ENCODE measurements at places on chromosomes 1 and 21.

DNA sequence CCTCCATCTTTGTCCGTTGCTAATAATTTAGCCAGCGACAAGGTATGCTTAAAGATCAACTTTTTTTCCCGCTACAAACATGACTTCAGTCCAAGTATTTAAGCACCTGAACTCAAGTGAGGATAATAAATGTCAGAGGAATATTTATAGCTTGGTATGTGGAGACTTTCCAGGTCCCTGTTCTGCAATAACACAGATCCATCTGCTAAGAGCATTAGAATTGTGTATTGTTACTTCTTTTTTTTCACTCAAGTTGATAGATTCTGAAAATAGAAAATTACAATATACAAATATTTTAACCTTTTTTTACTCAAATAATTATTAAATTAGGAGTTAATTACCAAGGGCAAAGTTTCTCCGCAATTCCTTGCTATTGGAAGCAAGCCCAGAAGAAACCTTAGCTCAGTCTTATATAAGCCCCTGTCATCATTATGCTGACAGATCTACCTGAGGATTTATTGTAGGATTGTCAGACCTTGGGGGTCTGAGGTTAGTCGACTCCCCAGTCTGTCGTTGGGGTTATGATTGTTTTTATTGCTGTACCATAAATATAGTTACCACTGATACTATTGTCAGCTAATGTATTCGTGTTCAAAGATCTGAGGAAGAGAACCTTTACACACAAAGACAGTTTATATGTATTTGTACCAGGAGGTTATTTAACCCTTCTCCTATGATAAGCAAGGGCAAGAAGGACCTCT, 337.9 kb downstream of the TBX15 start:
- no peak for DNase-seq

DNA sequence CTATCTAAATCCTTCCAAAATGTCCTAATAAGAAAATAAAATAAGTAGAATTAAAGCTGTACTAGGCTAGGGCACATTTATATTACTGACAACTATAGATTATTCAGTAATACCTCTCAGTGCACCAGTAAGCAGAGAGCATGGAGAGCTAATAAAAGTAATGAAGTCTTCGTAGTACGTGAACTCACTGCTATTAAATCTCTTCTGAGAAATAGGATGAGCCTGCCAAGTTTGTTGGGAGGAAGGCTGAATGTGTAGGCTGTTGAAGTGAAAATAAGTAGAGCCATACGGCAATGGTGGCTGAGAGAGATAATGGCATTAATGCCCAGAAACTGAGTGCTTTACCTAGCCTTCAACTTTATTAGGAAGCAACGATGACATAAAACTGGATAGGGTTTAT, 73.9 kb upstream of the NR5A2 start:
- DNase-seq, result no peak

DNA sequence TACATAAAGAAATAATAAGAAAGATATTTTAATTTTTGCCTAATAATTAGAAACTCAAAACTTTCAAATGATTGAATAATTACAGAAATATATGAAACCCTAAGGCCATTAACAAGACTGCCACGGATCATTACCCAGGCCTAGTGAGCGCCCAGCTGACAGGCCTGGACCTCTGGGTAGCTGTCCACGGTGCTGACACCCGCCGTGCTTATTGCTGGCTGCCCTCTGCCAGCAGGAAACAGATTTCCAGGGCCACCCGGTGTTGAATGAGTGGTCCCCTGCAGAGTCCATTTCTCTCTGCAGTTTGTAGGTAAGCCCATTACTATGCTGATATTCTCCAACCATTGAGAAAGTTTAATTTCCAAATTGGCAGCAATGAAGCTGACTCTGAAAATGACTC, 254.4 kb upstream of the GJB5 start:
- no peak for DNase-seq

GRCh38 chr1:42963378-42964043, 4.8 kb upstream of the SLC2A1 start:
- no peak for DNase-seq

GRCh38 chr1:216456682-216457081, 33.4 kb upstream of the USH2A start:
- DNase-seq, result no peak

DNA sequence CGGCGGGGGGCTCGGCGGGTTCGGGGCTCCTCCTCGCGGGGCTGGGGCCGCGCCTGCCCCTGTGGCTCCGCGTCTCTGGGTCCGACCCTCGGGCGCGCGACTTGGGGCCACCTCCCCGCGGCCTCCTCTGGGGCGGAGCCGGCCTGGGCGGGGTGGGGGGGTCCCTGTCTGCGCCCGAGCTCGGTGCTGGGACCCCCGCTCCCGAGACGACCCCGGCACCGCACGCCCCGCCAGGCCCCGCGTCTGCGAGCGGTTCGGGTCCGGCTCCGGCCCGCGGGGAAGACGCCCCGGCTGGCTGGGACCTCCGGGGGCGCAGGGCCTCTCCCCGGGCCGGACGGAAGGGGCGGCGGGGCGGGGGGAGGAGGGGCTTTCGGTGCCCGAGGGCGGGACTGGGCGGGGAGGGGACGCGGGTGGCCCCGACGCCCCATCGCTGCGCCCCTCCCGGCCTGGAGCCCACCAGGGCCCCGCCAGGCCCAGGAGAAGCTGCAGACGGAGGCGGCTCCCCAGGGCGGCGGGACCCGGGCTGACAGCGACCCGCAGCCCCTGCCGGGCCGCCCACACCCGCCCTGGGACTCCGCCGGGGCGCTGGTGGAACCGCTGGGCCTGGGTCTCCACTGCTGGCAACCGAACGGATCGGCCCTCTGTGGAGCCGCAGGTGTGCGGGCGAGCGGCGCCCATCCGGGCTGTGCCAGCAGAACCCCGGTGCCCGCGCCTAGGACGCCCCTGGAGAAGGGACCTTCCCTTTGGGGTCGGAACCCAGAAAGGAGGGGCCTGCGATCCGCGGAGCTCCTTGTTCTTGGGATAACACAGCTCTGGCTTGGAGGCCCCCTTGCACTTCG, 610 bp downstream of the COL6A2 start:
- no peak for DNase-seq

- no peak for DNase-seq
Measured at GRCh38 chr21:42102991-42103390, 31.9 kb downstream of the UMODL1 start.

DNA sequence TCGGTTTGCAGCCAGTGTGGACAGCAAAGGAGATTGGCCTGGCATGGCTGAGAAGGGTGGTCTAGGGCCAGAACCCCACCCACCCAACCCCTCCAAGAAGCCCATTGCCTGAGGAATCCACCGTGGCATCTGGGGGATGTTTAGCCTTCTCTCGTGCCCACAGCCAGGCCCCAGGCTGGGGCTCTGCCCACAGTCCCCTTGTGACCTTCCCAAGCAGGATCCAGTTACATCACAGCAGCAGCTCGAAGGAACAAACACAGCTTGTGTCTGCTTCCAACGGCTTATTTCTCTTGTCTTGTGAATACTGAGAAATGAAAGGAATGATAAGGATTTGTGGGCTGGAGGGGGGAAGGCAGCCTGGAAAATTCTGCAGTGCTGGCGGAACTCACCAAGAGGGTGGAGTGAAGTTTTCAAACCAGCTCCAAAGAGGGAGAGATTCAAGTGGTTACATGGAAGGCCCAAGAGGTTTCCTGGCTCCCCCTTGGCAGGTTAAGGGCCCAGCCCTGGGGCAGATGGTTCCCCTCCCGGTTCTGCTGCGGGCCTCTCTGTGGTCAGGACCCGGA, 61.6 kb downstream of the DHRS3 start:
- no peak for DNase-seq

DNA sequence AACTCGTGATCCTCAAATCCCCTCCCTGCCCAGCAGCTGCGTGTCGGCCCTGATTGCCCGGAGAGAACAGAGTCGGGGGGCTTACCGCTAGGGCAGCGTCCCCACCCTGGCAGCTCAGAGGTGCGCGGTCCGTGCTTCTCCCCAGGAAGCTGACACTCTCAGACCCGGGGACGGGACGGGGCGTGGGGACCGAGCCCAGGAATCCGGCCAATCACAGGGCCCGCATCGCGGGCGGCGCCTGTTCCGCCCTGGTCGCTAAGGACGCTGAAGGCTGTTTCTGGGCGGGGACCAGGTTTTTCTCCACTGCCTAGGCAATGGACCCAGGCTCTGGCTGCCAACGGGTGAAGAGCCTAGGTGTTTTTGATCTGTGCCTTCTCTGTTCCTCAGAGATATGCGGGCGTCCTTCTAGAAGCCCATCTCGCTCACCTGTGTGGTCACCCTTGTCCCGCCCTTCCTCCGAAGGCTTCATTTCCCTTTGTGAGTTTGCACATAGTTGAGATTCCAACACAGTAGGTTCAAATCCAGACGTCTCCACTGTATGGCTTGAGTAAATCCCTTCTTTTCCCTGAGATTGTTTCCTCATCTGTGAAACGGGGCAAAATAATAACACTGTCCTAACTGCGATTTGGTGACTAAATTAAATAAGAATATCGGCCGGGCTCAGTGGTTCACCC, at the start of gene C1orf87:
Gene C1orf87, minus strand, starts transcription at position 166 of the 674 bp plus-strand sequence. CDS start 1,127 bp downstream, outside the sequence.
- no peak for DNase-seq

- DNase-seq, result no peak
Measured at GRCh38 chr21:31136891-31137290, 98.6 kb upstream of the KRTAP19-8 start.

- no peak for DNase-seq
Measured at GRCh38 chr1:117642963-117643362, 37.1 kb downstream of the TENT5C start.

DNA sequence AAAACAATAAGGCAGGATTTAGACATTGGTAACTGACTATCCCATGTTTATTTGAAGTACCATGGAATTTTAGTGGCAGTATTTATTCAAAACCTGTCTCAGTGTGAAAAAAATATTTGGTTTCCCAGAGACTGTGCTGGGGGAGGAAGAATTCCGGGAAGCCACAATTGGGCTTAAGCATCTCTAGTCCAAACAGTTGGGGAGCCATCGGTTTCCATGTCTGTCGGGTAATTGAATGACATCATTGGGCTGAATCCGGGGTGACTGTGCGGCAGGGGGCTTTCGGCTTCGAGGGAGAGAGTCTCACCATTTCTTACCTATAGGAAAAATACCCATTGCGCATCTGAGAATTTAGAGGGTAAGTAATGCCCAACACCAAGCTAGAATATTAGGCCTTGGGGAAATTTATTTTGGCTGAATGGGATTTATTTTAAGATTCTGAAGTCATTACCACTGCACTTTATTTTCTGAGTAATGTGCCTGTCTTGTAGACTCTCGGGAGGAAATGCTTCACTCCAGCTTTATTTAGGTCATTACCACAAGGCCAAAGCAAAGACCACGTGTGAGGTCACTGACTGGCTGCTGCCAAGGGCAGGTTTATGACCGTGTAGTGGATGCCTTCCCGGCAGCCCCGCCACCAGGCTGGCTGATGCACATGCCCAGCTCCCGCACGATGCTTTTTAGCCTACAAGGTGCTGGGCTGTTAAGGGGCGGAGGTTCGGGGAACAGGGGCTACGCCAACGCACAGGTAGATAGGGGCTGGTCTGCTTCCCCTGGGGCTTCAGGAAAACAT, 23.1 kb upstream of the UMODL1 start:
- no peak for DNase-seq

GRCh38 chr1:61253059-61253735, 170.8 kb downstream of the NFIA start:
- DNase-seq, result no peak

GRCh38 chr1:19456968-19457441, 28.3 kb downstream of the CAPZB start:
- no peak for DNase-seq

GRCh38 chr21:32055305-32055704, 182.5 kb downstream of the HUNK start:
- no peak for DNase-seq

DNA sequence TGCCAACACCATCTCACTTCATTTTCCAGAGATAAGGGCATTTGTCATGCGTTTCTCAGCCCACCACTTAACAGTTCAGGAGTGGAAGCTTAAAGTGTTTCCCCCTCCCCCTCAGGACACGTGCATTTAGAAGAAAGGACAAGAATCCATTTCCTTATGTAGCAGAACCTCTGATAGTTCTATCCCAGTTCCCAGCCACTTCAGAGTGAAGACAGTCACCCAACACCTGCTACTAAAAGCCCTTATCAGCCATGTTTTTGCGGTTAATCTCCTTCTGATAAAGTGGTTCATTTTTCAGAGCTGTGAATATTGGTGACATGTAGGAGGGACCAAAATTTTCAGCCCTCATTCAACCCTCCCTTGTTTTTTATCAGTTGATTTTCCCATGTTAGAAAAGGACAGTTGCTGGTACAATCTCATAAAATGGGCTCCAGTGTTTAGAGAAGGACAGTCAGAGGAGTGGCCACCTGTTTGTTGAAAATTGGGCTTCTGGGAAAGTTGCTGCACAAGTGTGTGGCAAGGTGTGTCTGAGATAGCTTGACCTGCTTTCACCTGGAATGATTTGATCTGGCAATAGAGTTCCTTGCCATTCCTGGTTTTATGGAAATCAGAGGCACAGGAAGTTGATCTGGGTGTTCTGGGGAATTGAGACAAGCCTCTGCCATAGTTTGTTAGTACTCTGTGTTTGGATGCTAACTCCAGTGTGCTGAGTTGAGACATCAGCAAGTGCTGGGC, 114.0 kb downstream of the PPP1R12B start:
- no peak for DNase-seq

DNA sequence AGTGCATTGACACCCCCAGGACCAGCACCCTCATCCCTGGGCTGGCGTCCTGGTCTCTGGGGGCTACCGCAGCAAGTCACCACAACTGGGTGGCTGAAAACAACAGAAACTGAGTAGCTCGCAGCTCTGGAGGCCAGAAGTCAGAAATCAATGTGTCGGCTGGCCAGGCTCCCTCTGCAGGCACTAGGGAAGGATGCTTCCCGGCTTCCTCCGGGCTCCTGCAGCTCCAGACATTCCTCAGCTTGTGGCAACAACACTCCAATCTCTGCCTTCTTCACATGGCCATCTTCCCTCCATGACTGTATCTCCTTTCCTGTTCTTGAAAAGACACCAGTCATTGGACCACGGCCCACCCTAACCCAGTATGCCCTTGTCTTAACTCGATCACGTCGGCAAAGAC, 224.2 kb downstream of the NPHP4 start:
- DNase-seq, result no peak

- peak; percentile 36 for DNase-seq
Measured at GRCh38 chr1:155940482-155940992, 901 bp upstream of the RXFP4 start.

DNA sequence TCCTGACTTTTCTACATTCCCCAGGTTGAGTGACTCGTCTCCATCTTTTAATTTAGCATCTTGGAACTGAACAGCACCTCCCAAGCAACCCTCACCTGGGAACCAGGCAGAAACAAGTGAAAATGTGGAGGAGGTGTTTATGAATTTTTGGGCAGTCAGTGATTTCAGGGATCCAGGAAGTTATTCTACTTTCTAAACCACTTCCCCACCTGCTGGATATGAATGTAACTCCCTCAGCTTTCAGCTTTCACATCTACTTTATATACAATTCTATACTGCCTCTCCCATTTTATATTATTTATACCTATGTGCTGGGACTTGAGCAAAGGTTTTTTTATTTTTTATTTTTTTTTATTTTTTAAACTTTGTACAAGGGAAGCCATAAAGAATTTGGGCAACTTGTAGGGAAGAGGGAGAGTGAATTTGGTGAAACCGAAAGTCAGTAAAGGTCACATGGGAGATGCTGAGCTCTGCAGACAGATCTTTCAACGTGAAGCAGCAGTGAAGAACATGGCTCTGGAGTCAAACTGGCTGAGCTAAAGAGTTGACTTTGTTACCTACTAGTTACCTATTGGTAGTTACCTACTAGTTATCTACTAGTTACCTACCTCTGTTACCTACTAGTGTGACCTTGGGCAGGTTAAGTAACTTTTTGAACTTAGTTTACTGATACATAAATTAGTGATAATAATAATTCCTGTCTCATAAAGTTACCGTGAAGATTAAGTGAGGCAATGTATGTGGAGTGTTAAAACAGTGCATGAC, 45.5 kb downstream of the DDR2 start:
- DNase-seq, result no peak

Measured in Panc1 (cell line).